ENCODE measurements at places on chromosomes 2 and 18.

DNA sequence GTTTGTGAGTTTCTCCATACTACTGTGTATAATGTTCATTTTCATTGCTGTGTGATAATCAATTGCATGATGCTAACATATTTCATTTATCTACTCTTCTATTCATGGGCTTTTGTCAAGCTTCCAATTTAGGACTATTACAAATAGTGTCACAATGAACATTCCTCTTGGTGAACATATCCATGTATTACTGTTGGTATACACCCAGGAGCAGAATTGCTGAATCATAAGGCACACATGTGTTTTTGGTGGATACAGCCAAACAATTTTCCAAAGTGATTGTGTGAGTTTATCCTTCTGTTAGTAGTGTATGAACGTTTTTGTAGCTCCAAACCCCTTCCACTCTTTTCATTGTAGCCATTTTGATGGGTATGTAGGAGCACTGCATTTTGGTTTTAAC is 101.6 kb upstream of the COPS8 start:
- DNase-seq = no peak

GRCh38 chr2:128414946-128415778 is 96.5 kb upstream of the HS6ST1 start:
- no peak for DNase-seq

DNA sequence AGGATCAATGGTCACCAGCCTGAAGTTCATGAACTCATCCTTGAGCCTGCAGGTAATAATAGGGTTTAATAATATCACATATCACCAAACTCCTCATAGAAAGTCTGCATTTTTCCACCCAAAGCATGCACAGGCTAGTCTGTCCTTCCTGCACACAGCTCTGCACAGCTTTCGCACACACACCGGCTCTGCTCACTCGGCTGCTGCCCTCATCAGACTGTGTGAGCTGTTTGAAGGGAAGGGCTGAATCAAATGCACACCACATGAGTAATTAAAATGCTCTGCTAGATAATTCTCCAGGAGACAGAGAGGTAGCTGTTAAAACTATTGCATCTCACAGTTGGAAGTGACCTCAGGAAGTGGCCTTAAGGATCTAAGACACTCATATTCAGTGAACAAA is 108.4 kb upstream of the YPEL5 start:
- DNase-seq = no peak

DNA sequence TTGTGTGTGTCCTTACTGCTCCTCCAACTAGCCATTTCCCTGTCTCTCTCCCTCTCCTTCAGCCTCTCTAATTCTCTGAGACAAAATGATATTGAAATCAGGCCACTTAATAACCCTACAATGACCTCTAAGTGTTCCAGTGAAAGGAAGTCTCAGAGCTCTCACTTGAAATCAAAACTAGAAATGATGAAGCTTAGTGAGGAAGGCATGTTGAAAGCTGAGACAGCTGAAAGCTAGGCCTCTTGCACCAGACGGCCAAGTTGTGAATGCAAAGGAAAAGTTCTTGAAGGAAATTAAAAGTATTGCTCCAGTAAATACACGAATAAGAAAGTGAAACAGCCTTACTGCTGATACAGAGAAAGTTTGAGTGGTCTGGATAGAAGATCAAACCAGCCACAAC is 72.9 kb downstream of the PRKCE start:
- no peak for DNase-seq

GRCh38 chr18:62738639-62739038 is 23.3 kb downstream of the PHLPP1 start:
- no peak for DNase-seq

GRCh38 chr2:12767996-12768624 is 51.4 kb downstream of the TRIB2 start:
- DNase-seq = no peak

DNA sequence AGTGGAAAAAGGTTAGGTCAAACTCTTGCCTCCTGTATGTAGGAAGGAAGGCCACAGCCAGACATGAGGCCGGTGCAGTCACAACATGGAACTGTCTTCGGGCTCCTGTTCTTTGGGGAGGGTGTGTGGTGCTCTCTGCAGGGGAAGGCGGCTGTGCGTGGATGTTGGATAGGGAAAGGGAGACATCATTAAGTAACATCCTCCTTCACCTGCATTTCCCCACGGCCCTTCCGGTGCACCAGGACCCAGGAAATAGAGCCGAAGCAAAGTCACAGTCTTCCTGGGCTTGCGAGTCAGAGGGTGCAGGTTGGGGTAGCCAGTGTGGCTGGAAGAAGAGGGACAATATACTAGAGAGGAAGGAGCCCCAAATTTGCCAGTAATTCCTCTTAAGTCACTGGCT is 78.9 kb upstream of the SMAD7 start:
- DNase-seq = no peak

GRCh38 chr18:24033641-24034412 is 19.3 kb downstream of the TTC39C start:
- DNase-seq = no peak

DNA sequence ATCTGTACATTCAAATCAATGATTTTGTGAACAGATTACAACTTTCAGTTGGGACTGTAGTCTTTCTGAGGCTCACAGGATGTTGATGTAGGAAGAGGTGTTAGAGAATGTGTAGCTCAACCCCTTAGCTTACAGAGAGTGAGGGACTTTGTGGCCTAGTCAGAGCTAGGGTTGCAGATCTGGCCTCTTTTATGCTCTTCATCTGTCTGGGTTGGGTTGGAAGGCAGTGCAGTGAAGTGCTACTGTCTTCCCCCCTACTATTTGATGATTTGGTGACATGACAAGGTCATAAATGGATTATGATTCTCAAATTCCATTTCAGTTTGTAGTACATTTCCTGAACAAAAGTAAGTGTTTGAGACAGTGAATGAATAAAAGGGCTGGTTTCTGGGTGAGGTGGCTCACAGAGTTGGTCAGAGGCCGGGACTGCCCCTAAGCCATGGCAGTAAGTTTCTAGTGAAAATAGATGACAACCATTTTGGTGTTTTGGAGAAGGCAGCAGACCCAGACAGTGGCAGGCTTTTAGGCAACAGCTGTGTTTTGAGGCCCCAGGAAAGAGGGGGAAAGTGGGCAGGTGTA is 21.6 kb downstream of the MAP4K4 start:
- DNase-seq = no peak

DNA sequence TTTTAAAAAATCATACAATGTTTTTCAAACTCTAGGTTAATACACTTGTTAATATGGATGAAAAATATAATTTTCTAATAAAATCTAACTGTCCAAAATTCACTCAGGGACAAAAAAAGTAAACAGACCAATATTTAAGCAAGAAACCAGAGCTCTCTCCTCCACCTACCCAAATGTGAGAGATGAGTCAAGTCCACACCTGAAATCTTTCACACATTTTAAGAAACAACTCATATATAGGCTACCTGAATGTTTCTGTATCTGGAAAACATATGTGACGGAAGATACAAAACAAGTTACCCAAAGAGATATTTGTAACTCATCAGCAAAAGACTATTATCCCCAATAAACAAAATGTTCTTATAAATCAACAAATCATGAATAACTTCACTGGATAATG is 20.2 kb downstream of the ZNF516 start:
- DNase-seq = no peak

DNA sequence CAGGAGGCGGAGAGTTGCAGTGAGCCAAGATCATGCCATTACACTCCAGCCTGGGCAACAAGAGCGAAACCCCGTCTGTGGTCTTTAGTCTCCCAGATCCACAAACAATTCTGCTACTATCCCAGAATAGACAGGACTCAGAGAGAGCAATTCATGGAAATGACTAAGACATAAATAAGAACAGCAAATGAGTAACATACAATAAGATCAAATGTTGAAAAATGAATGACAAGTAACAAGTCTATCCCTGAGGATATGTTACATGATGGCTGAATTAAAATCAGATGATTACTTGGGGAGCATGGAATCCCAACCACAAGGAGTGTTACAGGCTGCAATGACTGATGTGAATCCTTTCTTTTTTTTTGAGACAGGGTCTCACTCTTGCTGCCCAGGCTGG is 10.3 kb downstream of the ARL5A start:
- DNase-seq = no peak

DNA sequence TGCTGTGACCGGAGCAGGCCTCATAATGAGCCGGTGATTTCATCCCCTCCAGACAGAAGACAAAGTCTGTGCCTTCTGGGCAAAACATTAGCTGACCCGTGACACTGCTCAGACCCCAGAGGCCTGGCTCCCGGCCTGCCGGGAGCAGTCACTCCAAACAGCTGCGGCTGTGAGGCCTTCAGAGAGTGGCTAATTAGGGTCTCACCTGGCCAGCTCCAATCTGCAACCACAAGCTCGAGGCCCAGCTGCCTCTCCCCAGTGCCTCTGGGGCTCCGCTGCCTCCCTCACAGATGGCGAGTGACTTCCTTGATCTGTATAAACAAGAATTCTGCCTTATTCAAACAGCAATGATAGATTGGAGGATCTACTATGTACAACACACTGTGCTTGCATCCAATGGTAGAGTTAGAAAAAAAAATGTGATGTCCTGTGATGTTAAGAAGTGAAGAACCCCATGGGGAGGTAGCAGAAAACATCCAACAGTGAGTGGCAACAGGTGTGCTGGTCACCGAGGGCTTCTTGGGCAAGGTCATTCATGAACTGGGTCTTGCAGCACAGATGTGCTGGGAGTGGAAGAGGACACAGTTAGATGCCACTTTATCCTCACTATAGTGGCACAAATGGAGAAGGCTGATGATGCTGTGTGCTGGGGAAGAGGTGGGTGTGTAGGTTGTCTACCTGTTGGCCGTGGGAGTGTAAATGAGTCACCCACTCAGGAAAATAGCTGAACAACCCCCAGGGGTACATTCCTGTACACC is 98.2 kb upstream of the ASAP2 start:
- DNase-seq = no peak

- no peak for DNase-seq
Measured at GRCh38 chr18:5431836-5432575, 111.8 kb downstream of the EPB41L3 start.

DNA sequence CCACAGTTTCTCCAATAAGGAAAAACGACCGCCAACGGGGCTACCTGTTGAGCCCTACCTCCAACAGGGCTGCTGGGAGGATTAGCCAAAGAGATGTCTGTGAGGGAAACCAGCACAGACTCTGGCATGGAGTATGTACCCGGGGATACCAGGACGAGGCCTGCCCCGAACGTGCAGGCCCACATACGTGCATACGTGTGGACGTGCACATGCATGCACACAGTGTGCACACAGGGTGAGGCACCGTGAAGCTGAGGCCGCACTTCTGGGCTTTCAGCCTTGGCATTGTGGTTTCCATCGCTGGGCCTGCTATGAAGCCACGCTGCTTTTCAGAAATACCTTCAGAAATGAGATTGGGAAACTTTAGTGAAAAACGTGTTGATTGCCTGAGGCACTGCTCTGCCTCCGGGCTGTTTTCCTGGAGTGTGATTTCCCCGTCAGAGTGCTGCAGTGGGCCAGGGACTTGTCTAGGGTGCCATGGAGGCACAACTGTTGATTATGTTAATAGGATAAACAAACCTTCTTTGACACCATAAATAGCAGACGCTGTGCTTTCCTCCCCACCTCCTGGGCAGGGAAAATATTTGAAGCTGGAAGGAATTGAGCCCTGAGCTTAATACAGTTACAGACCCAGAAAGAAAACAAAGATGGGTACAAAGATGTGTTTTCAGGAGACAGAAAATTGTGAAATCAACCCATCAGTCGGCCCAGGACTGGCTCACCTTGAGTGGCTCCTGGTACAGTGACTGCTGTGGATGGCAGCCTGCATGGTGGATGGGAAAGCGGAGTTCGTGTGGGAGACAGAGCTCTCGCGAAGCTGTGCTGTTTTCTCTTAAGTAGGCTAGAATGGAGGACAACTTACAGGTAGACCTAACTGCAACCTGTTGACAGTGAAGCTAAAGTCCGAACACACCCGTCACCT is 182.3 kb downstream of the FAM210A start:
- no peak for DNase-seq

- DNase-seq = peak; percentile 54
Measured at GRCh38 chr18:21489119-21489750, 111.3 kb downstream of the ESCO1 start.

GRCh38 chr2:172751564-172751963 is 15.9 kb downstream of the RAPGEF4 start:
- no peak for DNase-seq

- no peak for DNase-seq
Measured at GRCh38 chr2:55093381-55093780, 43.1 kb upstream of the RTN4 start.

GRCh38 chr2:174337337-174338146 is 2.8 kb downstream of the SP9 start:
- DNase-seq = no peak

DNA sequence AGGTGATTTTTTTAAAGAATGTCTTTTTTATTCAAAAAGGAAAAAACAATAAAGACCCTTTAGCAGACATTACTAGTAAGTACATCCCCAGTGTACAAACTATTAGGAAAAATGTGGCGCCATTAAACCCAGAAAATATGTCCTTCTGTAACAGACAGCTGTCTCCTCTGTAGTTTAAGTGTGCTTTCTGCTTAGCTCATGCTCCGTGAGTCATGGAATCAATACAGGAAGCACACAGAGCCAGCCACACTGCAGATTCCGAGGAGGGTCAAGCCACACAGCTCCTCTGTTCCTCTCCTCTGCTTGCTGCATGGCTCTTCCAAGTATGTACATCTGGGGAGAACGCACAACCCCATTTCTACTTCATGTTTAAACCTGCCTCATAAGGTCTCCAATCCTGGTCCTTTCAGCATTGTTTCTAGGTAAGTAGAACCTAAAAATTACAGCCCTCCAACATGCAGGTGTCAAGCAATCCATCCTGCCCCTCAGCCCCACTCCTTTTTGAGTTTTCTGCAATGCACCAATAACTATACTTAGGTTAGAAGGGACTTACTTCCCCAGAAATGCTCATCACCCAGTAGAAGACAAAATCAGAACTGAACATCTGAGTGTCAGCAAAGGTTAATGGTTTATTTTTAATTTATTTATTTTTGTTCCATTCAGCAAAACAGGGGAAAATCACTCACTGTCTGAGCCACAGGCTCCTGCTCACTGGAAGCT is 37.5 kb downstream of the ACVR1 start:
- peak; percentile 68 for DNase-seq

- DNase-seq = peak; percentile 42
Measured at GRCh38 chr2:95526360-95527341, 42.1 kb upstream of the TRIM43B start.

- no peak for DNase-seq
Measured at GRCh38 chr2:238158018-238158508, 707 bp upstream of the ERFE start.

DNA sequence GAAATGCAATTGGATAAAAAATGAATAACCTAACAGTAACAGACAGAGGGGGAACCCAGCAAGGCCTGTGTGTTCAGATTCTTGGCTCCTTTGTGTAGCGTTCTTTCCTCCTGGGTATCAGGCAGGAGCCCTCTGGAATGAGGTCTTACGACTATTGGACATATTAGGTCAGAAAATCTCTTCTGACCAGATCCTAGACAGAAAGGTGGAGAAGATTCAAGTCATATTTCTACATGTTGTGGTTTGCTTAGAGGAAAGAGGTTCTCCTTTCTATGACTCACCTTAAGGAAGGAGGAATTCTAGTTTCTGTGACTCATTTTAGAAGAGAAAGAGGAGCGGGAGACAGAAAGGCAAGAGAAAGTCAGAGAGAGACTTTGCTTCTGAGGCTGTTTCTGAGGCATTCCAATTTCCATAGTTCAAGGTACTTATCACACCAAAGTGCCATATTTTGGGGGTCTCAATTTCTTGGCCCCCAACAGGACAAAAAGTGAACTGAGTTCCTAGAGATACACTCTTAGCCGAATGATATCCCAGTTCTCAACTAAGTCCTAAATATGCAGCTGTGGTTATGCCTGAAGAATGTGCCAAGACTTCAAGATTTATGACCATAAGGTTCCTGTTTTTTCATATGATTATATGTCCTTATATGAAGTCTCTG is 618.6 kb downstream of the ZEB2 start:
- no peak for DNase-seq

Data from NCI-H1092 (cell line).